ENCODE measurements at places on chromosomes 2 and 18. TPM values are rescaled to one million over a fixed set of nuclear protein-coding genes. Genes with fewer than 3 reads are reported as not detected.

Gene LCT
- under 0.01 TPM for total RNA-seq

Gene HOXD13
- not detected for total RNA-seq

Gene BMP10
- total RNA-seq, result not detected

Gene GGCX
- 76.6 TPM for total RNA-seq

Gene ESCO1
- total RNA-seq, result 14.8 TPM

Gene ZNF521
- total RNA-seq, result 42.6 TPM

Gene DPYSL5
- not detected for total RNA-seq

Gene SYT4
- total RNA-seq, result not detected

Gene TMEM200C
- total RNA-seq, result under 0.01 TPM

Gene ANKRD53
- 0.83 TPM for total RNA-seq

Gene COL4A3
- total RNA-seq, result 0.17 TPM

Gene SPATA3
- total RNA-seq, result not detected

Gene SERPINE2
- total RNA-seq, result 275 TPM

Gene CCL20
- not detected for total RNA-seq

Gene RNPEPL1
- 36.4 TPM for total RNA-seq

Gene KANSL3
- total RNA-seq, result 51.4 TPM
